Thoracic aorta (tissue), 2 donors: ENCODE measurements at places on chromosomes 4 and X. TPM values are rescaled to one million over a fixed set of nuclear protein-coding genes. Genes with fewer than 3 reads are reported as not detected.

PDZD4 gene
- total RNA-seq, result 4.4 TPM

ZCCHC18 gene
- 3.9 TPM for total RNA-seq

STATH gene
- total RNA-seq, result not detected

BCORL1 gene
- 8.5 TPM for total RNA-seq

DCAF8L2 gene
- total RNA-seq, result not detected

GYPE gene
- 1.1 TPM for total RNA-seq

NUDT10 gene
- total RNA-seq, result 3.8 TPM

GPC4 gene
- 28.4 TPM for total RNA-seq

TMPRSS11E gene
- not detected for total RNA-seq

GRCh38 chr4:48483006-48483776 lies at the start of gene SLC10A4:
Gene SLC10A4 (plus strand): TSS chr4:48483343. CDS start chr4:48483562, 219 bp downstream.
- no peak for DNase-seq

DNA sequence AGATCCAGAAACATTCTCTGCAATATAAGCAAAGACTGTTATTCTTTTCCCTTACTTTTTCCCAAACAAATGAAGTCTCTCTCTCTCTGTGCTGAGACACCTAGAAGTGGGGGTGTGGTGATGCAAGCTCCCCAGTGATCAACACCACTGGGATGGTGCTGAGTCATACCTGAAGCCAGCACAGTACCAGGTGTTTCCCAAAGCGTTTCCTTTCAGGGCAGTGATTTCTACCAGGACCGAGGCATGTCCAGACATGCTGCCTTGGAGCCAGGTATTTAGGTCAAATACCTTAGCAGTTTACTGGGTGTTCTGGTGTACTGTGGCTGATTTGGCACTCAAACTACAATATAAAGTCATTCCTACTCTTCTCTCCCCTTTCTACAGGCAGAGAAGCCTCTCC lies 726.5 kb downstream of the FAM133A start:
- DNase-seq, result no peak

GRCh38 chrX:45715748-45716147 lies 515.1 kb upstream of the DIPK2B start:
- DNase-seq, result no peak

- DNase-seq, result no peak
Observed at GRCh38 chr4:150582146-150582872, at the start of gene MAB21L2. Gene MAB21L2 (plus strand): TSS chr4:150582151. CDS start chr4:150583030, 879 bp downstream.

DNA sequence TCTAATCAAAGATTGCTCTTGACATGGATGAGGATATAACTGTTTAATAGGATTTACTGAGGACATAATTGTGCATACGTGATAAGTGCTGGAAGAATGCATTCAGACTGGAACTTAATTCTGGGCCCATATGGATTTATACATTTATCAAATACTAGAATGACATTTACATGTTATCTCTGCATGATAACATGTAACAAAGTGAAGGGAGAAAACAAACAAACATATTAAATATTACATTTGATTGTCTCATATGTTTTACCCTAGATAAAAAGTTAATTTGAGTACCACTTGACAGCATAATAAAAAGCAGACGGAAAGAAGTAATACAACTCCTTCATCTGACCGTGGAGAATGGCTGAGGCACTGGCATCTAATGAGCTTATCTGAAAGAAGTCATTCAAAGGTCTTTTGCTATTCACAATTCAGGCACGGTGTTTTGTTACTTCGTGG lies 297.8 kb downstream of the PPP3CA start:
- no peak for DNase-seq

GRCh38 chr4:90718931-90719330 lies 591.7 kb downstream of the CCSER1 start:
- DNase-seq, result no peak

DNA sequence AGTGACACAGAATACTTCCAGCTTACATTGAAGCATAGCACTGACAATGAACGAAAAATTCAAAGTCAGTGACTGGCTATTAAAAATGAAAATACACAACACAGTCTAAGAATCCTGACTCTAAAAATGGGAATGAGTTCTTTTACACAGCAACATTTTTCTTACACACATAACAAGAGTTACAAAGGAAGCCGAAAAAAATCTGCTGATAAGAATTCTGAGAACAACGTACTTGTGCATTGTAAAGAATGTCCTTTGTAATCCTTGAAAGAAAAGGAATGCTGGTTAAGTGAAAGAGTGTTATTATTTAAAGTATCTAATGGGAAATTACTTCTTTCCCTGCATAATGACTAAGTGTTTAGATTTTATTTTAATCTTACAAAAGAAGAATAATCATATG lies 199.4 kb downstream of the PRDM5 start:
- DNase-seq, result no peak

DNA sequence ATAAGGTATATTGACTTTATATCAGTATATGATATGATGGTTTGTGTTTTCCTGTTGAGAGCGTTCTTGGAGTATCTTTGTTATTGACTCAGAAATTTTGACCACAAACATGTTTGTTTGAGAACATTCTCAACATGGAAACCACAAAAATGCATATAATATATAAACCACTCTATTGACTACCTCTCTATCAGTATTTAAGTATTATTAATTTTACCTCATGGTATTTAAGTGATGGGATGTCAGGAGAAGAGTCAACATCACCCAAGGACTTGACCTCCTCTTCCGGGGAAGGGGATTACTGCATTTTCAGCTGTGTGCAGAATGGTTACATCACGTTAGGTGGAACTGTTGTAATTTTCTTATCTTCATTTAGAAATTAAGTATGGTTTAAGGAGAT lies 54.3 kb upstream of the PUDP start:
- no peak for DNase-seq

DNA sequence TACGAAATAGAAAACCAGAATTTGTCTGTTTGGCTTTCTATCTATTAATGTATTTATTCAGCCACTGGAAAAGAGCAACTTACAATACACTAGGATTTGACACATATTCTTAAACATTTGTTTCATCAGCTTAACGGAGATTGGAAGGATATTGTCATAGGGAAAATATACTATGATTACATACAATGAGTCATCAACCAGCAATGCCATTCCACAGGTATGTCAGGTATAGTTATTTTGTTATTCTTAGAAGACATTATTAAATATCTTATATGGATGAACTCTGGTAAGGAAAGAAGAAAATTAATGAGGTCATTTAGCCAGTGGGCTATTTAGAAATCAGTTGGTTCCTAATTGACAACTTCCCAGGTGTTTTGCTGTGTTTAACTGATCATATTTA lies 926.6 kb downstream of the STIM2 start:
- no peak for DNase-seq

DNA sequence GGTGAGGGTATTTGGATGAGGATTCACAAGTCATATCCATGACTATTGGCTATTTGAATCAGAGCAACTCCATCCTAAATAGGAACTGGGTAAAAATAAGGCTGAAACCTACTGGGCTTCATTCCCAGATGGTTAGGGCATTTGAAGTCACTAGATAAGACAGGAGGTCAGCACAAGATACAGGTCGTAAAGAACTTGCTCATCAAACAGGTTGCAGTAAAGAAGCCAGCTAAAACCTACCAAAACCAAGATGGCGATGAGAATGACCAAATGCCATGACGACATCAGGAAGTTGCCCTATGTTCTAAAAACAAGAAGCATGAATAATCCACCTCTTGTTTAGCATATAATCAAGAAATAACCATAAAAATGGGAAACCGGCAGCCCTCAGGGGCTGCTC lies 224.9 kb downstream of the PACRGL start:
- no peak for DNase-seq

DNA sequence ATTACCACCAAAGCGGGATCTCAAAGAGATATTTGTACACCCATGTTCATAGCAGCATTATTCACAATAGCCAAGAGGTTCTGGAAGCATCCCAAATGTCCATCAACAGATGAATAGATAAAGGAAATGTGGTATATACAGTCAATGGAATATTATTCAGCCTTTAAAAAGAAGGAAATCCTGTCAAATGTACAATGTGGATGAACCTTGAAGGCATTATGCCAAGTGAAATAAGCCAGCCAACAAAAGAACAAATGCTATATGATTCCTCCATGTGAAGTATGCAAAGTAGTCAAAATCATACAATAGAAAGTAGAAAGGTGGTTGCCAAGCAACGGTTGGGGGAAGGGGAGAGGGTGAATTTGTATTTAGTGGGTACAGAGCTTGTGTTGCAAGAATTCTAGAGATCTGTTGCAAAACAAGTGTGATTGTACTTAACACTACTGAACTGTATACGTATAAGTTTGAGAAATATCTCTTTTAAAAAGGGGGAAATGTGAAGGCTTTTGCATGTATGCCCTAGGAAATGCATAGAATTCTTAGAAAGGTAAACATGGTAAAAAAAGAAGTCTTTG lies 5.0 kb upstream of the ZRSR2 start:
- DNase-seq, result no peak

DNA sequence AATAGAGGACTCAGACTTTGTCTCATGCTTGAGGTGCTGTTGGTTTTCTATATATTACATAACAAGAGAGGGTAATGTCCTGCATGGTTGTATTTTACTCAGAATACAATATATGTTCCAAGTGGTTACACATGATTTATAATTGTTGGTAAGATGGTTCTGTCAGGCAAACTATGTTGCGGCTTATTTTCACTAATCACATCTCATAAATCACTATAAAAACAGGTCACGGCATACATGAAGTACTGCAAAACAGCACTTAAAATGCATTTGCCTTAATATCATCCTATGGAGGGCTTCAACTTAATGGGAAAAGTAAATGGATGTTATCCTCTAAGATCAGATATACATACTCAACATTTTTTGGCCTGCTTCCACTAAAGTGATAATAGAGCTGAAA lies 246.0 kb upstream of the ARSJ start:
- DNase-seq, result no peak

- no peak for DNase-seq
Observed at GRCh38 chr4:23368081-23368697, 521.7 kb downstream of the PPARGC1A start.

DNA sequence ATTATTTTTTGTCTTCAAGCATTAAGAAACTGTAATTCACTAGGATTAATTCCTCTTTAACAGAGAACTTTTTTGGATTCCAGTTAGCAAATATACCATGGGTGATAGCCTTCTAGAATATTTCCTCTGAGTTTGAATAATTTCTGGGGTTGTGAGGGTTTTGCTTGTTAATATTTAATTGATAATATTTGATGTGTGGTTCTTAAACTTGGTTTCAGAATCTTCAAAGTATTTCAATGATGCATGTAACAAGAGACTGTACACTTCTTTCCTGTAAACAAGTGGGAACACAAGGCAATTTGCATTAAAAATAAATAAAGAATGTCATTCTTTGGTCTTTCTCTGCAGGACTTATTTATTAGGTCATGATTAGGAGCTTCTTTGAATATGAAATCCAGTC lies 9.5 kb upstream of the C4orf51 start:
- no peak for DNase-seq

DNA sequence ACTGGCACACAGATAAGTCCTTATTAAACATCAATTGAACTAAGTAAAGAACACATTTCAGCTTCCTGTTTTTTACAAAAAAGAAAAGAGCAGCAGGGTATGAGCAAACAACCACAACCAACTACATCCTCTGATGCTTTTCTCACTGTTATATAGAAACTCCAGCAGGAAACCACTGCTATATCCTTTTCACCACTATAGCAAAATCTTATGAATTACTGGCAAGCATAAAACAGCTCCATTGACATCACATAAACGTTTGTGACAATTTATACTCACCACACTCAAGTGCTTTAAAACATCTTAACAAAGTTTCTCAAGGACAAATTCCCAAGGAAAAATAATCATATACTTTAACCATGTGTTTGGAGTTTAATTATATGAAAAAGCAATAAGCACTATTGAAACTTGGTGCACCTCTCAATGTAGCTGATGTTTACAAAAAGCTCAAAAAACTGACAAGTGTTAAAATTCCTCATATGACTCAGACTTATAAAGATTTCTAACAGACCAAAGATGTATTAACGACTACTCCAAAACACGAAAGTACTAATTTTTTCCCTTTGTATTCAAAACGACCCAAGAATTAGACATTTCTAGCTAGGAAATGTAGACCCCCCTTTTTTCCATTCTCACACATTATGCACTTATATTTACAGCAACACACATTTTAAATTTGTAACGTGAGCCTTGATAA lies 12.9 kb downstream of the GPRIN3 start:
- no peak for DNase-seq

DNA sequence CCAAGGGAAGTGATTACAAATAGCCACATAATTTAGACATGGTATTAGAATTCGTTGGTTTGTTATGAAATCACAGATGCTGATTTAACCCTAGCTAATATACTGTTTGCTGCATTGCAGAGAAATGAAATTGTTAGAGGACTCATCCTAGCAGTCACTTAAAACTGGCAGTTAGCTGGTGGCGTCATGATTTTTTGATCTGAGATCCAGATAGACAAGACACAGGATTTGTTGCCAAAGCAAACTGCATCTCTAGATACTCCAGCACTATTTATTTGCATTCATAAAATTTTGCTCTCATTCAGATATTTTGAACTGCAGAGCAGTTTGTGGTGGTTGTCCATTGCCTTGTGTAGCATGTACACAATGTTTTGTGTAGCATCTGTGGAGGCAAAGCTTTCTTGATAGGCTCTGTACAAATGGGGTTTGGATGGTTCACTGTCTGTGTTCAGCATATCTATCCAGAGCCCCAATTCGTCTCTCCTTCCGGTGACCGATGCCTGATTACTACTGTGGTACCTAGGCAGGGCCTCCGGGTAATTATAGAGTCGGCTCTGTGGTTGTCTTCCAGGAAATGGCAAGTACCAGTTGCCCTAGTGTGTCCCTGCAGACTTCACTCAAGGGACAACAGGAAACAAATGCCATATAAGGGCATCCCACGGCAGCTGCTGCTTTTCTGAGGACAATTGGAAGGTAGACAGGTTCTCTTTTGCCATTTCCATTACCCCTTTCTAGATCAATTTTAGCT lies 30.1 kb upstream of the SPARCL1 start:
- no peak for DNase-seq

GRCh38 chr4:2044119-2044485 lies 15.0 kb upstream of the NAT8L start:
- DNase-seq, result no peak

GRCh38 chrX:1223242-1223600 lies 10.8 kb upstream of the CRLF2 start:
- no peak for DNase-seq

DNA sequence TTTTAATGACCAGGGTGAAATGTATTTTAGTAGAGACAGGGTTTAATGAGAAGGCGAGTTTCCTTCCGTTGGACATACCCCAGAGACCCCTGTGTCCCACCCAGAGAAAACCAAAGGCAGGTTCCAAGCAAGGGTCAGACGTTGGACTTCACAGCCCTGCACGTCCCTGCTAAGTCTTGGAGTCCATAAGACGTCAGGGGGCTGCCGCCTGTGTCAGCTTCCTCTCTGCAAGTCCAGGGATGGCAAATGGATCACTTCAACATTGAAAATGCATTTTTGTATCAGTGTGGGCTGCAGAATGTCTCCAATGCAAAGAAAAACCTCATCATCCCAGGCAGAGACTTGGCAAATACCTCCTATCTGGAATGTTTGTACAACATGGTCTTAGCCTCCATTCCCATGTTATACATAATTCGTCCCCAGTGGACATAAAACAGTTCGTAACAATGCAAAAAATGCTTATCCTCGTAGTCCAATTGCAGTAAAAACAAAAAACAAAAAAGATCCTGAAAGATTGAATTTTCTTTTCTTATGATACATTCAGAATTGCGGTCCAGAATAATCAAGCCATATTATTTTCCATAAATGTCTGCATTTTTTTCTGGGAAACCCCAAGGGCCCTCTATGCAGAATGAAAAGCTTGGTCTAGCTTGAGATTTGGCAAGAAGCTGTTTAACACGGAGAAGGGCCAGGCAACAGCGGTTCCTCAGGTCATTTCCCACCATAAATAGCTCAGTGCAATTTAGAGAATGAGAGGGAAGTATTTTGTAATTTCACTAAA lies 190.9 kb downstream of the SHOX start:
- DNase-seq, result no peak
